Effector CD4-positive, alpha-beta T cell (primary cell): ENCODE measurements at places on chromosomes 5 and 9.

GRCh38 chr5:72955143-72955767 lies 586 bp upstream of the FCHO2 start:
- no peak for DNase-seq

DNA sequence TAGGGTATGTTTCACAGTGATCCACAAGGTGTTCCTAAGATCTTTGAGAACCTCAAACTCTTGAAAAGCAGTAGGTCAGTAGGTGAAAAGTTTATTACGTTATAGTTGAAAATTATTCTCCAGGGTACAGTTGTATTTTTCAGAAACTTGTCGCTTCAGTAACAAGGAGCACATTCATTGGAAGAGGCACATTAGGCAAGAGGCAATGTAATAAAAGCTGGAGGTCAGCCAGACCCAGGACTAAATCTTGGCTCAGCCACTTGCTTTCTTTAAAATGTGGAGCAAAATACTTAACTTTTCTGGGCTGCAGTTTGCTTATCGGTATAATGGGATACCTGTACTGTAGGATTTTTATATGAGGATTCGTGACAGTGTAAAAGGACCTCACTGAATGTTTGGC lies 45.6 kb downstream of the TLE4 start:
- DNase-seq, result no peak

- no peak for DNase-seq
Observed at GRCh38 chr9:77968506-77968905, 63.1 kb downstream of the GNAQ start.

- DNase-seq, result no peak
Observed at GRCh38 chr9:100167176-100167575, 68.1 kb downstream of the INVS start.

- DNase-seq, result no peak
Observed at GRCh38 chr5:109253262-109253661, 156.5 kb downstream of the PJA2 start.

DNA sequence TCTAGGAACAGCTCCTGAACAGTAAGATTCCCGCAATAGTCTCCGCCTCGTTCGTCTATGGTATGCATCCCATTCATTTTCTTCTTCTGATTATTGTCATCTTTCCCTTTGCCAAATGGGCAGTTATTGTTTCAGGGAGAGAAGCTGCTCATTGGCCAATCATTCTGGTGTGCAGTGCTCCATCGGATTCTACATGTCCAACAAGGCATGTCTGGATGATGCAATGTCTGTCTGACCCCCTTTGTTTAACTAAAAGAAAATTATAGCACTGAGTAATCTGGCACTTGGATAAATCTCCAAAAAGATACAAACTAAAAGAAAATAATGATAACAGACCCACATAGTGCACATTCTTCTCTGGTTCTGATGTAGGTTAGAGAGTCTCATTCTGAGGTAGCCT lies 515.6 kb upstream of the DMAC1 start:
- no peak for DNase-seq

- no peak for DNase-seq
Observed at GRCh38 chr5:33425314-33425713, 15.5 kb upstream of the TARS1 start.

- DNase-seq, result no peak
Observed at GRCh38 chr5:90909101-90909503, 350.5 kb downstream of the ADGRV1 start.

- no peak for DNase-seq
Observed at GRCh38 chr5:142749321-142749720, 20.9 kb upstream of the ARHGAP26 start.

DNA sequence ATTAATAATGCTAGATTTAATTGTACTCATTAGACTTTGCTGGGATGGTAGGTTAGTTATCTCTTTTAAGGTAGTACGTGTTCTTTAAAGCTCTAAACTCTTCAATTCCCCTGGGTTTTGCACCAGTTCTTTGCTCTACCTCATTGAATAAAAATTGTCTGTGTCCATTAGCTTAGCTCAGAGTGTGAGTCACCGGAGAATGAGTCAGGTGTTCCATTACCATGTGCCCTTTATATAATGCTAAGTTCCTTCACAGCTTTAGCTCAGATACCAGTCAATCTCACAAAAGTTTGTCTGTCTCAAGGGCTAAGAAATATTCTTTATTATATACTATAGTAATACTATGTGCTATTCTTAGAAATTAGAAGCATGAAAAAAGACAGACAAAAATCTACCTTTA lies 339.4 kb downstream of the PRELID2 start:
- no peak for DNase-seq

DNA sequence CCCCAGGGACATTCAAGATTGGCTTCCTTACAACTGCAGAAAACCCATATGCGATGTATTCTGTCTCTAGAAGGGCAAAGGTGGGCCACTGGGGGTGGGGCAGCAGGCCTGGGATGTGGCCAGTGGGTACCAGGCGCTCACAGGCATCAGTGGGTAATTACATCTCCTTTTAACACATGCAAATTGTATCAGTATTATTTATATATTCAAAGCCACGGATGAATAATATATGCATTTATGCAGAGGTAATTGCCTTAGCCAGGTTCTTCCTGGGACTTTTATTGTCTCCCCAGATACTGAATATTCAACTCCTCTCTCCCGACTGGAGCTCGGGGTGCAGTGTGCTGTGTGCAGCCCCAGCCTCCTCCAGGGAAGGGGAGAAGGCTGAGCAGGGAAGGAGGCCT lies 109.4 kb upstream of the MVB12B start:
- DNase-seq, result no peak

GRCh38 chr5:962386-962785 lies 46.2 kb upstream of the NKD2 start:
- DNase-seq, result no peak

- DNase-seq, result no peak
Observed at GRCh38 chr9:133770076-133770777, 32.1 kb upstream of the SARDH start.

GRCh38 chr5:35640623-35641022 lies 23.0 kb downstream of the SPEF2 start:
- no peak for DNase-seq
